T-helper 2 cell treated with Interferon-gamma antibody and Interleukin-4, amounts not matched to agents 5 μg/mL and 100 μg/mL, for 36 hours (primary cell): ENCODE measurements at places on chromosomes 5 and 9.

DNA sequence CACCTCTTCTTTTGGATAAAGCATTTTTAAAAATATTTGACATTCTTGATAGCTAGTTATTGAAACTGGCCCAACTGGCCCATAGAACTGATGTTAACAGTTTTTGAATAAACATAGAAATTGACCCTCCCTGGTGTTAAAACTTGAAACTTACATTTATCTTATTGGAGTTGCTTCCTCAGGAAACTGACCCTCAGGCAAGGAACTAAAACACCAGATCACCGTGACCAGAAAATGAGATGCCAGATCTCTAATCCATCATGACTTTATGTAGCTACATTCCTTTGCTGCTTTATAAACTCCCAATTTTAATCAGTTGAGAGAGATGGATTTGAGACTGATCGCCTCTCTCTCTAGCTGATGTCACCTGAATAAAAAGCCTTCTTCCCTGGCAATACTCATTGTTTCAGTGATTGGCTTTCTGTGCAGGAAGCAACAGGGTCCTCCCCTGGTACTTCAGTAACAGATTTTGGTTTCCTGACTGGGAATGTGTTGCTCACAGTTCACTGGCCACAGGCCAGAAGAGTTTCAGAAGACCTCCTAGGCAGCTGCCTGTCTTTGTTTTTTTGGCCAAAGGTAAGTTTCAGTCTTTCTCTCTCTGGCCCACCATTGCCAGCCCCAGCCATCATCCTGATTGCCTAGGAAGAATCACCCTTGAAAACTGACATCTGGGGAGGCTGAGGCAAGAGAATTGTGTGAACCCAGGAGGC, 212.4 kb downstream of the DTWD2 start:
- DNase-seq = no peak

DNA sequence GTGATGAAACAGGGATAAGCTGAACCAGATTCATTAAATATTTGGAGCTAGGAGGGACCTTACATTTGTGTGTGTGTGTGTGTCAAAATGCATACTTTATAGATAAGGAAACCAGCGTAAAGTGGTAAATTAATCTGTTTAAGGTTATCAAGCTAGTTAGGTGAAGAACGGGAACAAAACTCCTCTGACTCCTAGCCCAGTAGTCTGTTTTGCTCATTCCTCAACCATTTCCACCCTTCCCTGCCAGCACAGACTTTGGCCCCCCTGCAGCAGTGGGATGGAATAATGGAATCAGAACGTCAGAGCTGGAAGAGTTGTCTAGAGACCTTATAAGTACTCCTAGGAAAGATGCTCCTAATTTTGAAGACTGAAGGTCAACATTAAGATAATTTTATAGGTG, 6.5 kb downstream of the AGXT2 start:
- no peak for DNase-seq

DNA sequence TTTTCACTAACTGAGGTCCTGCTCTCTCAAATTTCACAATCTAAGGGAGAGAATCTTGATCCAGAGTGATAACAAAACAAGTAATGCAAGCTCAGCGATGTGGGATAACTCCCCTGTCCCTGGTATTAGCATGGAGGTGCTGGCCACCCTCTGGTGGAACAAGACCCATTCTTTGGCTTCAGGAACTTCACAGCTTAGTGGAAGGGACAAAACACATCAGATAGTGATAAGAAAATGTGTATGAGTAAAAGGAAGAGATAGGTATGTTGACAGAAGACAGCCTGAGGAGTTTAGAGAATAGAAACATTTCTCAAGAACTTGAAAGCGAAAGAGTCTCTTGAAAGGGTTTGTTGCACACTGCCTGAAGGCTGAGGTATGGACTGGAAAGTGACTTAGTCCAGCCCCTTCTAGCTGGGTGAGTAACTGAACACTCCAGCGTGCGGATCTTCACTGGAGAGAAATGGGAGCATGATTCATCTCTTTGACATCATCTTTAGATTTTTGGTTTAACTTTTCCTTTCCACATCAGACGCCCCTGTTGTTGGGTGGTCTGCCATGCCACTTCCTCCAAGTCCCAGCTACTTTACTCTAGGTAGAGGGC, 25.4 kb upstream of the ZSWIM6 start:
- DNase-seq = peak; percentile 73

DNA sequence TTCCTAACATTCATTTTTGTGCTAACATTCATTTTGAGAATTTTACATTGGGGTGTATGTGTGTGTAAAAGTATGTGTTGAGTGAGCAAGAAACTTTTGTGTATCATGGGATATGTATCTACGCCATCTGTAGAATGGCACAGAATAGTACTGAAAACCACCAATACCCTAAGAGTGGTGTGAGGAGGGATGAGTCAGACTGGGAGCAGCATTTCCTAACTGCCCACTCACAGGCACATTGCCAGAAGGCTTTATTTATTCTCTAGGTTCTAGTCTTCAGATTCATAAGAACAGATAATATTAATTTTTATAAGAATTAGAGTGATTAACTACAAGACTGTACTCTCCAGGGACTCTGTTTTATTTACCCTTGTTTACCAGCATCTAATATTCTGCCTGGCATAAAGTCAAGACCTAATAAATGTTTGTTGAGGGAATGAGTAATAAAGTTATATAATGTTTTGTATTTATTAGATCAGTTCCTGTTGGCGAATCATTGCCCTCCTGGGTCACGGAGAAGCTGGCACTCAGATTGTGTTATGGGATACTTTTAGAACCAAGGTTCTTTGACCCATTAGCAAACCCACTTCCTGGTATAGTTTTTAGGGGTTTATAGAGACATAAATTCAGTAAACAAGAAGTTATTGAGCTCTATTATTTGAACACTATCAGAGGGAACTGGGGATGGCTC, 159.1 kb upstream of the PPP2R2B start:
- no peak for DNase-seq

GRCh38 chr9:93156475-93157008, 22.5 kb upstream of the NINJ1 start:
- peak; percentile 69 for DNase-seq

GRCh38 chr5:448061-448765, 5.2 kb downstream of the EXOC3 start:
- no peak for DNase-seq

DNA sequence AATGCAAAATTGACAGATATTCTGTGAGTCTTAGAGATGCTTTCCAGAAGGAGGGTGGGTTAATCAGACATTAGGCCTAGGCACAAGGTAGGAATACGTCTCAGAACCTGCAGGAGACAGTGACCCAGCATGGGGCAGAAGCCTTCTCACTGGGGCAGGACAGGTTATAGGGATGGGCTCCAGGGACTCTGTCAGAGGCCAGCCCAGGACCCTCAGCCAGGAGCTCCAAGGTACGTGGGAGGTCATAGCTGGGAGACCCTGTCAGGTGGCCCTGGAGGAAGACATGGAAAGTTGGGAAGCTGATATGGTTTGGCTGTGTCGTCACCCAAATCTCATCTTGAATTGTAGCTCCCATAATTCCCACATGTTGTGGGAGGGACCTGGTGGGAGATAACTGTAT, 450.4 kb downstream of the GADD45G start:
- DNase-seq = no peak

GRCh38 chr9:9214066-9214465, 1398.7 kb downstream of the PTPRD start:
- DNase-seq = no peak

DNA sequence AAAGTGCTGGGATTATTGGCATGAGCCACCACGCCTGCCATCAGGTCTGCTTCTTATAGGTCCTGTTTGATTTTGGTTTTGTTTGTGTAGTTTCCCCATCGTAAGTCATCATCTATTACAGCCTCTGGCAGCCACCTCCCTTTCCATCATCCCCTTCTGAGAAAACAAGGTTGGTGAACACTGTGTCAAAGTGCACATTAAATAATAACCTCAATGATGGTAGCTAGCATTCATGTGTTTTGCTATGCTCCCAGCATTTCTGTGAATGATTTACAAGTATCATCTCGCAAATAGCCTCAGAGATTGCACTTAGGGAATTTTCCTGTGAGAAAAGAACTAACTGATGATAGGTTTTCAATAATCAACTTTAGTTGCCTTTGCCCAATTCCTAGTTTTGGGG, 9.9 kb downstream of the PRUNE2 start:
- no peak for DNase-seq

GRCh38 chr9:133125941-133126696, 5.1 kb upstream of the RALGDS start:
- no peak for DNase-seq

- DNase-seq = no peak
These were observed 34.0 kb upstream of the ARAP3 start for GRCh38 chr5:141716009-141716408.

- no peak for DNase-seq
These were observed 98.0 kb downstream of the SLC25A46 start for GRCh38 chr5:110836851-110837250.

GRCh38 chr9:136947028-136947891, 2.2 kb downstream of the C8G start:
- DNase-seq = no peak

- DNase-seq = no peak
These were observed 361.8 kb downstream of the ARL15 start for GRCh38 chr5:53948598-53948997.

- DNase-seq = no peak
These were observed 108.8 kb downstream of the SLC12A2 start for GRCh38 chr5:128192368-128192767.

DNA sequence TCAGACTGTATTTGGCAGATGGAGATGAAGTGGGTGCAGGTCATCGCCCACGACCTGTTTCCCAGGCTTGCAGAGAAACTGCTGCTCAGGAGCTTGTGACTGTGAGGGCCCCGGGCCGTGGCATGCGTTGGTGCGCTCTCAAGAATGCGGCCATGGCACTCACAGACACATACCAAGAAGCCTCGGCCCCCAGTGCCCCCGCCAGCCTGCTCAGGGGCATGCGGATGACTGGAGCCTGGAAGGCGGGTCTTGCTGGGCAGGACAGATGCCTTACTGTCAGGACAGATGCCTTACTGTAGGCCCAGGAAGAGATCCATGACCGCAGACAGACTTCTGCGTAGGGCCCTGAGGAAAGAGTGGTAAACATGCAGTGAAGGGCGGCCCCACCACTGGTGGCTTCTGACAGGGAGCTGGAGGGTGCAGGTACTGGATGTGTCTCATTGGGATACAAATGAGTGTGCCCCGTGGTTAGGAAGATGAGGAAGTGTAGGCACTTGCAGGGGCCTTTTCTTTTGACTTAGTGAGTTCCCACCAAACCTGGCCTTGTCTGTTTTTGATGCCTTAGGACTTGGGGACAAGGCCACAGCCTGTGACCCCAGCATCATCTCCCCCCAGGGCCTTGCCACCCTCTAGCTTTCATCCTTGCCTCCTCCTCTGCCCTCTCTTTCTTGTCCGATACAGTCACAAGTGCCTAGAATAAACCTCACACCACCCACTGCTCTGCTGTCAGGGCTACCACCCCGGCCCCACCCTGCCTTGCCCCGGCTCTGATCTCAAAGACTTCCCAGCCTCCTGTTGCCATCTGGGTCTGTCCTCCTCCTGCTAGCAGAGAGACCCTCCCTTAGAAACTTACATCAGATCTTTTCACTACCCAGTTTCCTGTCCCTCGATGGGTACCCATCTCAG, 68.8 kb upstream of the ABL1 start:
- no peak for DNase-seq

DNA sequence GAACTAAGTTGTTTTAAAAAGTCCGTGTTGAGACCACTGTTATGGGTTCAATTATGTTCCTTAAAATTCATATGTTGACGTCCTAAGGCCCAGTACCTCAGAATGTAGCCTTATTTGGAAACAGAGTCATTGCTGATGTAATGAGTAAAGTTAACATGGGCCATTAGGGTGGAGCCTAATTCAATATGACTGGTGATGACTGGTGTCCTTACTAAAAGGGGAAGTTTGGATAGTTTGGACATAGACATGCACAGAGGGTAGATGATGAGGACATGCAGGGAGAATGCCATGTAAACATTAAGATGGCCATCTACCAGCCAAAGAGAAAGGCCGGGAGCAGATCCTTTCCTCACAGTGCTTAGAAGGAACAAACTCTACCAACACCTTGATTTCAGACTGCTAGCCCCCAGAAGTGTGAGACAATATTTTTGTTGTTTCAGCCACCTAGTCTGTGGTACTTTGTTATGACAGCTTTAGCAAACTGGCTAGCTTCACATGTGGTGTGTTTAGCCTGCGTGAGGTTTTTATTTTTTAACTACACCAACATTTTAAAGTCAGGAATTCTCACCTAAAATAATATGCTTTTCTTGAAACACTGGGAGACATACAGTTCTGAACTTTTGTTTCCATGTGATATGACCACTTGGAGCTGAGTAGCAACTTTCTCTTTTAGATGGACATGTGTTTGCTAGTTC, 135.3 kb downstream of the YIPF5 start:
- no peak for DNase-seq
